NCI-H2029 treated with DMSO at 0.1 percent for 48 hours (cell line): ENCODE measurements at places on chromosomes 2 and 18.

- no peak for DNase-seq
Measured at GRCh38 chr2:159029936-159030335, 61.5 kb downstream of the TANC1 start.

DNA sequence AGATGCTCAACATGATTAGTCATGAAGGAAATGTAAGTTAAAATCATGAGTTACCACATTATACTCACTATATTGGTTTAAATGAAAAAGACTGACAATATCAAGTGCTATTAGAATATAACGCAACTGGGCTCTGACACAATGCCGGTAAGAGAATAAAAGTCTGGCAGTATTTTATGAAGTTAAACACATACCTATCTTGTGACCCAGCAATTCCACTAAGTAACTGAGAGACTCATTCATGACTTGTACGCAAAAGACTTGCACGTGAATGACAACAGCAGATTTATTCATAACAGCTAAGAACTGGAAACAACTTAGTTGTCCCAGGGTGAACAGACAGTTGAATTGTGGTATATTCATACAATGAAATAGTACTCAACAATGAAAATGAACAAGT is 342.1 kb downstream of the SLC4A3 start:
- no peak for DNase-seq

DNA sequence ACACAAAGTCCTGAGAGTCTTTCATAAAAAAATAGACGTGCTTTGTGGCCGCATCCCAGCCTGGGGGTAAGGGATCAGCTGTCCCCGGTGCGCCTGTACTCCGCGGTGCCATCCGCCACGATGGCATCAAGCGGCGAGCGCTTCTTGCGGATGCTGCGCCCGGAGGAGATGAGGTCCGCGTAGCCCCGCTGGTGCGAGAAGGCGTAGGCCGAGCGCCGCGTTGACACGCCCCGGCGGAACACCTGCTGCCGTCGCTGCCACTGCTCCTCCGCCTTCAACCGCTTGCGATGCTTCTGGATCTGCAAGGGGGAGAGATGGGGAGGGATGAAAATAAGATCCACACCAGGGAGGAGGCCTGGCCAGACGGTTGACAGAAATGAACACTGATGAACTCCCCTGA is 26.8 kb upstream of the NARS1 start:
- DNase-seq, result no peak

GRCh38 chr2:219995991-219996765 is 368.7 kb downstream of the SLC4A3 start:
- DNase-seq, result no peak

GRCh38 chr2:73177645-73178255 is 24.6 kb upstream of the NOTO start:
- no peak for DNase-seq

- no peak for DNase-seq
Measured at GRCh38 chr18:60134806-60135205, 235.0 kb downstream of the PMAIP1 start.

DNA sequence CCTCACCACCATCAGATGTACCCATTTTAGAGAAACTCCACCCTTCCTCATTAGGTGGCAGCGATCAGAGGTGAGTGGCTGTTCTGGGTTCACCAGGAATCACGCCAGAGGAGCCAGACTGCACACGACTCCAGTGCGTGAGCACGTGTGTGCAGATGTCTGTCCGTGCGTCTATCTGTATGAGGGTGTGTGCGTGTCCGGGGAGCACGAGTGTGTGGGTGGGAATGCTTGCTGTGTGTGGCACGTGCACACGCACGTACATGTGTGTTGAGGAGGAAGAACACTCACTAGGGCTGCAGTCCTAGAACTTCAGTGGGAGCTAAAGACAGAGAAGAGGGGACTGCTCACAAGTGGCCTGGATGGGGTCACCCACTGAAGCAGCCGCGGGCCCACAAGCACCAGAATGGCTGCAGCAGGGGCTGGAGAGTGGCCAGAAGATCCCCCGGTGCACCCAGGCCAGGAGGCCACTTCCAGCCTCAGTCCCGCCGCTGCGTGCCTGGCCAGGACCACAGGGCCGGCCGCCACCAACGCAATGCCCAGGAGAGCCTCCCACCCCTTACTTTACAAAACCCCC is 13.9 kb downstream of the HDAC4 start:
- DNase-seq, result no peak

DNA sequence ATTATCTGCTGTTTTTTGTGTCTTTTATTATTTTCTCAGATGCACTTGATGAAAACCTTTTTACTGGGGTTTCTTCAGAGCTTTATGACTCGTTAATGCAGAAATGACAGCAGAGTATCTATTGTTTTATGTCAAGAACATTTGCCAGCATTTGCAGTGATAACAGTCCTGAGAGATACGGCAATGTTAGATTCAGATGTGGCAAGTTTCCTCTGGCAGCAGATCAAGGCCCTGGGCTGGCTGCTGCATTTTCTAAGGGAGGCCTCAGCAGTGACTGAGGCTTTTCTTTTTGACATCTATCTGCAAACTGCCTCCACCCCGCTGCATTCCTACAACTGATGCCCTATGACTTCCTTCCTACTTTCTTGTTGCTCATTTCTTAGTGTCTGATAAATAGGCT is 40.2 kb downstream of the EFEMP1 start:
- no peak for DNase-seq

- no peak for DNase-seq
Measured at GRCh38 chr2:118992740-118993391, 50.9 kb downstream of the MARCO start.

GRCh38 chr2:238820916-238821315 is 27.0 kb upstream of the TWIST2 start:
- no peak for DNase-seq

DNA sequence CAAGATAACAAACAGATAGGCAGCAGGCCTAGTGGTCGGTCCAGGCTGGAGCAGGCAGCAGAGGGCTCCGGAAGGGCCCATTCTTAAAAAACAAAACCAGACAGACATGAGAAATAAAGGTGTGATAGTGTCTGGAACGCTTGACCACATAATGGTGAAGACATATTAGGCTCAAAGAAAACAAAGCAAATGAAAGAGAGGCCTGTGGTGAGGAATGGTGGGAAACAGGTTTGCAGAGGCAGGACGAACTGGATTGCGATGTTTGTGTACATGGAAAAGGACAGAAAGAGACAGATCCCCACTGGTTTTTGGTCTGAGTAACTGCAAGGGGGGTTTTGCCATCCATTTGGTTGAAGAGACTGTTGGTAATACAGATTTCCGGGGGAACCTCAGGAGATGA is 19.9 kb downstream of the QPCT start:
- no peak for DNase-seq

GRCh38 chr2:61854564-61855317 is 881 bp upstream of the FAM161A start:
- peak; percentile 95 for DNase-seq

- no peak for DNase-seq
Measured at GRCh38 chr18:62336618-62337017, 11.5 kb downstream of the TNFRSF11A start.
